ENCODE measurements at places on chromosomes 6 and 20.

GRCh38 chr6:150632785-150633485 lies 33.2 kb downstream of the PLEKHG1 start:
- no peak for DNase-seq

DNA sequence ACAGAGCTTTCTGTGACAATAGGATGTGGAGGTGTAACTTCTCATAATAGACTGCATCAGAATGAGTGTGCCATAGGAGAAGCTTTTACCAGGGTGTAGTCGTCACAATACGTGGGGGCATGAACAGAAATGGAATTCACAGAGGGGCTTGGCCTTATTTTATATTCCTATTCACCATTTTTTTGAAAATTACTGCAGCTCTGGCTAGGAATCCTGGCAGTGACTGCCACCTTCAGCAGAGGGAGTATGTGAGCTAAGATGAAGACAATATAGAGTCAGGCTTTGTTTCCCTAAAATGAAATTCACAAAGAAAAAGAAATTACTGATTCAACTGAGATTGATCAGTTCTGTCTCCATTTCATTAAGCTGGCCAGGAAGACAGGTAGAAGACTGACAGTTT lies 13.9 kb downstream of the TOMM6 start:
- no peak for DNase-seq

- DNase-seq = no peak
These were observed 349.2 kb upstream of the HSF2 start for GRCh38 chr6:122050242-122050755.

DNA sequence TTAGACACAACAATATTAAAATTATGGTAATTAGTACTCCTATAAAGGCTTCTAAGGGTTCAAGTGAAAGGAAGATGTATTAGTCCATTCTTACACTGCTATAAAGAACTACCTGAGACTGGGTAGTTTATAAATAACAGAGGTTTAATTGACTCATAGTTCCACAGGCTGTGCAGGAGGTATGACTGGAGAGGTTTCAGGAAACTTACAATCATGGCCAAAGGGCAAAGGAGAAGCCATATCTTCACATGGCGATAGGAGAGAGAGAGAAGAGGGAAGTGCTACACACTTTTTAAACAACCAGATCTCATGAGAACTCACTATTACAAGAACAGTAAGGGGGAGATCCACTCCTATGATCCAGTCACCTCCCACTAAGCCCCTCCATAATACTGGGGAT lies 52.9 kb downstream of the TINAG start:
- no peak for DNase-seq

GRCh38 chr6:12987783-12988182 lies 271.2 kb downstream of the PHACTR1 start:
- no peak for DNase-seq

GRCh38 chr6:8268156-8268555 lies 165.8 kb upstream of the EEF1E1 start:
- no peak for DNase-seq

- no peak for DNase-seq
These were observed 28.2 kb upstream of the ATXN1 start for GRCh38 chr6:16789329-16790038.

GRCh38 chr6:35489995-35490791 lies 6.7 kb downstream of the TEAD3 start:
- DNase-seq = no peak

All from stimulated activated CD8-positive, alpha-beta memory T cell treated with anti-CD3 and anti-CD28 coated beads, Interleukin-15, amount 100 ng/mL, for 48 hours (primary cell).